Breast epithelium (tissue), 4 donors: ENCODE measurements at places on chromosomes 5 and 9.

GRCh38 chr9:117491491-117491890 lies 76.6 kb upstream of the ASTN2 start:
- DNase-seq: no peak

DNA sequence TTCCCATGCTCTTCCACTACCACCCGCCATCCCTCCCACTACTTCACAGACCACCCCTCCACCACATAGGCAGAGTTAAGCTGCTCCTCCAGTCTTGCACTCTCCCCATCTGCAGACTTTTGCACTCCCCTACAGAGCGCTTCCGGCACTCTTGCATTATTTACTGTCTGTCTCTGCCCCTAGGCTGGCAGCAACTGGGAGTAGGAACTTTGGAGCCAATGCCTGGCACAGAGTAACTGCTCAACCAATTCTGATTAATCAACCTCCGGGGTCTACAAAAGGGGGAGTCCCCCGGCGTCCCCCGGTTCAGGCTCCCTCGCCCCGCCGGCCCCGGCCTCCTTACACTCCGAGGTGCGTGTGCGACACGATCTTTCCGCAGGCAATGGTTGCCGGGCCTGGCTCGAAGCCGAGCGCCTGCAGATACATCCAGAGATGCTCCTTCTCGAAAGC lies 498 bp downstream of the HAUS6 start:
- DNase-seq: no peak

GRCh38 chr5:139770722-139771121 lies 24.9 kb upstream of the PSD2 start:
- DNase-seq: no peak

- no peak for DNase-seq
Observed at GRCh38 chr9:133323991-133324703, 11.8 kb downstream of the SURF6 start.

- no peak for DNase-seq
Observed at GRCh38 chr5:75951158-75951557, 132.0 kb upstream of the SV2C start.

DNA sequence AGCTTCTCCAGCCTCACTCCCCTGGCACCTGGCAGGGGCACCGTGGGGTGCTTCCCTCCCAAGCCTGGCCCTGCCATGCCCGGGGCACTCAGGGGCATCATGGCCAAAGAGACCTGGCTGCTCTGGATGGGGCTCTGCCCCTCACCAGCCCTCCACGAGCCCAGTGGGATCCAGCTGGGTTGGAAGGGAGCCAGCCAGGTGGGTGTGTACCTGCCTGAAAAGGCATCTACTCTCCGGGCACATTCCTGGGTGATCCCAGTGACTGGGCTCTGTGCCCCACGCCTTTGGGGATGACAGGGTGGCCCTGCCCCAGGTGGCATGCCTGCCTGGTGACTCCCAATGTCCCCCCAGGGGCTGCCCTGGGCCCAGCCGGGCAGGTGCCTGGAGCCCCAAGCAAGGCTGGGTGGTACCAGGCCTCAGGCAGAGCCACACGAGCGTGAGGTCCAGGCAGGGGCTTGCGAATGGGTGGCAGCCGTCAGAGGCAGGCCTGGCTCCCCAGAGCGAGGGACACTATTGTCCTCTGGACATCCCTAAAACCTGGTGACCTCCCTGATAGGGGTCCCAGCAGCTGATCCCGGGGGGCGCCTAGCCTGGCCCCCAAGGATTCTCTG lies 777 bp downstream of the GPSM1 start:
- DNase-seq: peak; percentile 74
